ENCODE measurements at places on chromosomes 16 and 17.

GRCh38 chr17:80876950-80877728, 114.5 kb upstream of the CHMP6 start:
- peak; percentile 79 for DNase-seq

DNA sequence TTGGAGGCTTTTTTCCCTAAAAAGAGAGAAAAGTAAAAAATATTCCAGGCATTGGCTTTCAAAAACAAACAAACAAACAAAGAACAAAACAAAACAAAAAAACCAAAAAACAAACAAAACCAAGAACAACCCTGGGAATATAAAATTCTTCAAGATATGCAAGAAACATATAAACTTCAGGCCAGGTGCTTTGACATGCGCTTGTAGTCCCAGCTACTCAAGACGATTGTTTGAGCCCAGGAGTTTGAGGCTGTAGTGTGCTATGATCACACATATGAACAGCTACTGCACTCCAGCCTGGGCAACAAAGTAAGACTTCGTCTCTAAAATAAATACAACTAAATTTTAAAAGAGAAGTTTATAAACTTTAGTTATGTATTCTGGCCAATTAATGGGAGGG, 52.5 kb upstream of the TEX2 start:
- DNase-seq = no peak

GRCh38 chr16:51761001-51761400, 609.9 kb upstream of the SALL1 start:
- no peak for DNase-seq

DNA sequence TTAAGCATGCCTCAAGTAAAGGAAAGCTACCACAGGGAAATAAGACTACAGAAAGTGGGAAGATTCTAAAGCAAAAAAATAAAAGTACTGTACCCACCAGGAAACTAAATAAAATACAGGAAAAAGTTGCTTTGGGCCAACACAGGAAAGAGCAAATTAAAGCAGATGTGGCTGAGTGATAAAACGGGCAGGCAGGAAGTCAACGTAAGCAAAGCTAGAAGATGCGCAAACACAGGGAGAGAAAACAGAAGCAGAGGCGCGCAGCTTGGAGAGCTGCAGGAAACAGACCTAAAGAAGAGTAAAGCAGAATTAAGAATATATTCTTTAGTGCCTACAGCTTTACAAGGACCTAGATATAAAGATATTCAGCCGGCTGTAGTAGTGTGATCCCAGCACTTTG, 21.7 kb downstream of the USP36 start:
- DNase-seq = no peak

DNA sequence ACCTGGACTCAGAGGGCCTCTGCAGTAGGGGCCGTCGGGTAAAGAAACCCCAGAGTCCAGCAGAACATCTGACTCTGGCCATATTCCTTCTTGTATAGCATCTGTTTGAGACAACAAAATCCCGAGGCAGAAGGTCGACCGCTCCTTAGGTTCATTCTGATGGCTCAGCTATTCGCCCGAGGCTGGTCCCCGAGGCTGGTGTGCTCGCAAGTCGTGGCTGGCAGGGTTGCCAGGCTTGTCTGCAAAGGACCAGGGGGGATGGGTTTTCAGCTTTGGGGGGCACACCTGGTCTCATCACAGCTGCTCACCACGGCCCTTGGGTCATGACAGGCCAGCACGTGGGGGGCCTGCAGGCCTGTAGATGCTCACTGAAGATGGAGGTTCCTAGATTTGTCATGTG, 119.1 kb downstream of the BANP start:
- no peak for DNase-seq

GRCh38 chr17:56779898-56780777, 53.6 kb downstream of the C17orf67 start:
- DNase-seq = peak; percentile 85

DNA sequence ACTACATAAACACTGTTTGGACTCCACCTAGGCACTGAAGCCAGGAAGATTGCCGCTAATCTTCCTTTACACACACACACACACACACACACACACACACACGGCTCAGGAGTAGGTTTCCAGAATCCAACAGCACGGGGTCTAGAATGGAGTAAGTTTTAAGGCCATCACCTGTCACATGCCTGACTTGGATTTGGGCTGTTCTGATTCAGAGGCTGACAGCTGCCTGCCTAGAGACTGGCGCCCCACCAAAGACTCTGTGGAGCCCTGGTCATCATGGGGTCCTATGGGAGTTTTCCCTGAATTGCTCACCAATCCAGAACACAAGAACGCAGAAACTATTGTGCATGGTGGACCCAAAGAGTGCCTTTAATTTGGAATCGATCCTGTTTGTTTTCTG, 10.9 kb downstream of the CDRT4 start:
- DNase-seq = no peak

GRCh38 chr17:7083592-7083991, 3.5 kb upstream of the CLEC10A start:
- no peak for DNase-seq

GRCh38 chr17:41561554-41561953, 10.3 kb downstream of the KRT9 start:
- DNase-seq = no peak

- DNase-seq = no peak
Measured at GRCh38 chr17:43817826-43818225, 15.1 kb downstream of the MPP3 start.

- peak; percentile 87 for DNase-seq
Measured at GRCh38 chr17:80426671-80427326, 11.8 kb downstream of the ENDOV start.

- no peak for DNase-seq
Measured at GRCh38 chr16:57966204-57966771, 4.6 kb downstream of the CNGB1 start.

DNA sequence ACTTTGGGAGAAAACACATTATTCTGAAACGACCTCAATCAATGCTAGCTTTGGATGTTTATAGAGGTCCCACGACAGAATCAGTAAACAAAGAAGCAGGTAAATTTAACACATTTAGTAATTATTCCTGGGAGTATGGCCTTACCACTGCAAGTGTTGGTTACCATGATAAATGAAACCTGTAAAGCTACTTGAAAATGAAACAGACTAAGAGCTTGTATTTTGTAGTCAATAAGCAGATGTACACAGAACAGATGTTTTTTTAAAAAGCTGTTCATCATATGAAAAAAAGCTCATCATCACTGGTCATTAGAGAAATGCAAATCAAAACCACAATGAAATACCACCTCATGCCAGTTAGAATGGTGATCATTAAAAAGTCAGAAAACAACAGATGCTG, 295.3 kb upstream of the XYLT1 start:
- no peak for DNase-seq

- no peak for DNase-seq
Measured at GRCh38 chr17:60926466-60927183, 249.0 kb downstream of the BCAS3 start.

Measured in activated naive CD4-positive, alpha-beta T cell treated with anti-CD3 and anti-CD28 coated beads, Interleukin-2, amount 50 U/mL, for 16 hours (primary cell).